Sigmoid colon (tissue), 7 donors: ENCODE measurements at places on chromosomes 6 and 20.

- no peaks in the 10 kb centered on the region for H3K36me3 ChIP-seq
- no peaks in the 10 kb centered on the region for H3K27me3 ChIP-seq
- DNase-seq: no peak
- H3K4me1 ChIP-seq: no peaks in the 10 kb centered on the region
- H3K27ac ChIP-seq: no peak overlapping the region
These were observed 22.4 kb upstream of the SNX9 start for GRCh38 chr6:157800420-157801237.

- no peak overlapping the region for H3K4me3 ChIP-seq
- H3K27me3 ChIP-seq: no peaks in the 10 kb centered on the region
- H3K36me3 ChIP-seq: no peaks in the 10 kb centered on the region
- no peaks in the 10 kb centered on the region for H3K4me1 ChIP-seq
- no peak for DNase-seq
- no peak overlapping the region for H3K27ac ChIP-seq
These were observed 190.4 kb upstream of the ARG1 start for GRCh38 chr6:131382631-131383030.

DNA sequence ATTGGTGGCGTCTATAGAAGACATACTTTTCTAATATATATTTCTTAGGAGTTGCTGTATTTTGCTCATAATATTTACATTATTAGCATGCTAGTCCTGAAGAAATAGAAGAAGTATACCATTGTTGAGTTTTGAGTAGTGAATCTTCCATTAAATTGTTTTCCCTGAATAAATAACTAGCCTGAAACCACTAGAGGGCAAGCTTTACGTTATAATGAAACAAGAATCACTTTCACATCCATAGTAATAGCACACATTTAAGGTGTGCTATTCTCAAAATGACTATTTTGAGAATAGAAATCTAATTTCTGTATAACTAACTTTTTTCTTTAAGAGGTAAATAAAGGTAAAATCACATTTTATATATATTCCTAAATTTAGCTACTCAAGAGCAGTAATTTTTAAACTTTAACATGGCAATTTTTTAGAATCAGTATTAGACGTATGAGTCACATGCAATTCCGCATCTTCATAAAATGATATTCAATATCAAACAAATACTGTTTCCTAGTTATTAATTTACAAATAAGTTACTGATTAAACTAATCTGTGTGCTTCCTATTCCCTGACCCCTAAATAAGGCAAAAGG is 213.2 kb upstream of the MANEA start:
- no peaks in the 10 kb centered on the region for H3K27me3 ChIP-seq
- DNase-seq: no peak
- H3K27ac ChIP-seq: no peak overlapping the region
- no peaks in the 10 kb centered on the region for H3K4me1 ChIP-seq
- no peak overlapping the region for H3K4me3 ChIP-seq

- H3K4me1 ChIP-seq: peaks cover 44% of the 10 kb centered on the region
- no peak overlapping the region for H3K4me3 ChIP-seq
- no peak for DNase-seq
- H3K36me3 ChIP-seq: no peaks in the 10 kb centered on the region
- H3K27me3 ChIP-seq: no peaks in the 10 kb centered on the region
These were observed 163.2 kb downstream of the TBXT start for GRCh38 chr6:166004471-166004870.

GRCh38 chr6:38499529-38500096 is 140.1 kb downstream of the BTBD9 start:
- no peaks in the 10 kb centered on the region for H3K36me3 ChIP-seq
- H3K4me1 ChIP-seq: peaks cover 8% of the 10 kb centered on the region
- no peaks in the 10 kb centered on the region for H3K27me3 ChIP-seq
- no peak overlapping the region for H3K27ac ChIP-seq
- DNase-seq: no peak
